ENCODE measurements at places on chromosomes 6 and 20. TPM values are rescaled to one million over a fixed set of nuclear protein-coding genes. Genes with fewer than 3 reads are reported as not detected.

GRCh38 chr20:17910828-17911294 lies 57.7 kb downstream of the SNX5 start:
- no peak for DNase-seq
- no peak overlapping the region for H3K27ac ChIP-seq

GRCh38 chr20:1225263-1225782 lies 521 bp upstream of the RAD21L1 start:
- peaks cover 76% of the 10 kb centered on the region for H3K27me3 ChIP-seq
- H3K27ac ChIP-seq: no peak overlapping the region
- DNase-seq: no peak
- peak overlapping the region; percentile 83 for H3K4me3 ChIP-seq

DNA sequence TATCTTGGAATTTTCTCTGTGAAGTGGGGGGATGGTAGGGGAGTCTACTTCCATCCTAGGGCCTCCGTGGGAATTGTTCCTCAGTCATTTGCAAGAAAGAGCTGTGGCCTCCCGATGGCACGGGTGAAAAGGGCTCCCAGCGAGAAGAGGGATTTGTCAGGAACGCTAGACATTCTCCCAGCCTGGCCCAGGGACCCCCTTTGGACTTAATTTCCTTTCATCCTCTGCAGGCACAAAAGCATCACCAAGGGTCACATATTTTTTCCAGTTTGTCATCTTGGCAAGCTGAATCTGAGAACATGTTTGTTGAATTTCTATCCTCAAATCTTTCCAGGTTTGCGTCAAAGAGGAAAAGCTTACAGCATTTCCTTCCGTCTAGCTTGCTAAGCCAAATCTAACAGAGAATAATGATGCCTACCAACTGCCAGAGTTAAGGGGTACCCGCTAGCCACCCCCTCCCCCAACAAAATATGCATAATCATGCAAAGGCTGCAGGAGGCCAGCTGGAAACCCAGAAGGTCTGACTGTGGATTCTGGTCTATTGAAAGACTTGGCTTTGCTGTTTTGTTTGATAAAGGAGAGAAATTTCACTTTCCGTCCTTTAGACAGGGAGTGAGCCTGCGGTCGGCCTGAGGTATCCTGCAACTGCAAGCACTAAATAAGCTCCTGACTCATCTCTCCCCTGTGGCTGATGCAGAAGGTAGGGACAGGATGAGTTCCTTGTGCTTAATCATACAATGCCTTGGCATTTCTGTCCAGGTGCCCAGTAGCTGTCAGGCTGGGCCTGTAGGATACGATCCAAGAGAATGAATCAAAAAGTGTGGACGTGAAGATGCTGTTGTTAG lies 23.1 kb downstream of the PSMG4 start:
- no peaks in the 10 kb centered on the region for H3K27me3 ChIP-seq
- H3K36me3 ChIP-seq: peaks cover 7% of the 10 kb centered on the region
- no peak for DNase-seq

The BTNL2 gene
- not detected for total RNA-seq

- H3K27ac ChIP-seq: no peak overlapping the region
- H3K27me3 ChIP-seq: no peaks in the 10 kb centered on the region
- peaks cover 13% of the 10 kb centered on the region for H3K4me1 ChIP-seq
- no peak for DNase-seq
These were observed 127.6 kb upstream of the AKAP12 start for GRCh38 chr6:151112130-151112529.

DNA sequence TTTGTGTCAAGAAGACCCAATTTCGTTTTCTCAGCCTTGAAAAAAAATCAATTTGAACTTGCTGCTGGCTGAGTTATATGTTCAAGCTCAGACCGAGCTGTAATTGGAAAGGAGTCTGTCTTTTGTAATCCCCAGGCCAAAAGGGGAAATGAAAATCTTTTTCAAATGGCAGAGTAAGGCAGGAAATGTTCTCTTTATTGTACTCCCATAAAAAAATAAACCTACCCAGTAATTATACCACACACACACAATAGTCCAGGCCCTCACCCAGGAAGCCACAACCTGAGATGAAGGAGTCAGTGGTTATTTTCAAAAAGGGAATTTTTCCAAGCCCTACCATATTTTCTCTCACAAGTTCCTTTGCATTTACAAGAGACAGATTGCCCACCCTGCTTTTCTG lies 45.3 kb downstream of the CLIC5 start:
- H3K4me3 ChIP-seq: no peak overlapping the region
- H3K27me3 ChIP-seq: no peaks in the 10 kb centered on the region
- H3K4me1 ChIP-seq: peaks cover 3% of the 10 kb centered on the region
- DNase-seq: no peak

GRCh38 chr6:159161839-159162238 lies 7.4 kb upstream of the FNDC1 start:
- H3K4me3 ChIP-seq: no peak overlapping the region
- peaks cover 62% of the 10 kb centered on the region for H3K27me3 ChIP-seq
- peaks cover 5% of the 10 kb centered on the region for H3K36me3 ChIP-seq
- no peak overlapping the region for H3K27ac ChIP-seq
- no peak for DNase-seq

DNA sequence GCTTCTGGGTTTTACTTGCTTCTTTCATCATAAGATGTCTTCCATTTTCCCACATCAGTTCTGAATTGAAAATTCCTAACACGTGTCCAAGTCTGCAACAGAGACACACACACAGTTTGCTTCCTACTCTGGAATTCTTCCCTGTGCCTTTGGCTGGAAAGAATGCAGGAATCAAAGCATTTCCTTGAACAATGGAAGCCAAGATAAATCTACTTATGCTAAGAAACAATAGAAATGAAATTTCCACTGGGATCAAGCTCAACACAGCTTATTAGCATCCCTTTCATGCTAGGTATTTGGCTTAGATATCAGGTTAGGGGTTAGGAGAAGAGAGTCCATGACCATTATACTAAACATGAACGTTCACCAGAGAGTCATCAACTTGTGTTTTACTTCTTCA lies 101.1 kb upstream of the SCAF8 start:
- H3K27ac ChIP-seq: no peak overlapping the region
- no peaks in the 10 kb centered on the region for H3K36me3 ChIP-seq
- H3K4me3 ChIP-seq: no peak overlapping the region
- no peak for DNase-seq
- H3K27me3 ChIP-seq: no peaks in the 10 kb centered on the region

GRCh38 chr6:37320646-37321045 lies 33.1 kb upstream of the RNF8 start:
- no peaks in the 10 kb centered on the region for H3K27me3 ChIP-seq
- DNase-seq: no peak
- no peak overlapping the region for H3K4me3 ChIP-seq
- no peak overlapping the region for H3K27ac ChIP-seq
- peaks cover under 1% of the 10 kb centered on the region for H3K4me1 ChIP-seq

- peaks cover 40% of the 10 kb centered on the region for H3K27me3 ChIP-seq
- DNase-seq: no peak
- no peak overlapping the region for H3K4me3 ChIP-seq
- no peaks in the 10 kb centered on the region for H3K4me1 ChIP-seq
These were observed 2.7 kb upstream of the WFDC11 start for GRCh38 chr20:45672765-45673164.

GRCh38 chr6:31375699-31376098 lies 18.7 kb upstream of the HLA-B start:
- H3K4me3 ChIP-seq: no peak overlapping the region
- peaks cover under 1% of the 10 kb centered on the region for H3K4me1 ChIP-seq
- H3K27me3 ChIP-seq: peaks cover 18% of the 10 kb centered on the region

The CRISP2 gene
- not detected for total RNA-seq

DNA sequence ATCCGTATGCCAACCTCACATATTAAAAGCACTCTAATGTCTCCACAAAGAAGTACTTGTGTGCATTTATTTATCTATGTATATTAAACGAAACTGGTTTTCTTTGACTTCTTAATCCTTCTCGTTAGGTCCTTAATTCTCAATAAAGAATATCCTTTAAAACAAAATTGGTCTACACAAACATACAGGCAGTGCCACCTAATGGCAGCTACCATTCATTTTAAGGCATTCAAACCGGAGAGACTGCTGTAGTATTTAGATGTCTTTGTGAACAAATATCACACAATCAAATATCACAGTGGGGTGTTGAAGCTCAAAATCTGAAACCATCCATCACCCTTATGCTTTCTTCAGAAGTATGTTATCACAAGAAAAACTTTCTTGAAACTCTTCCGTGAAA lies 96.6 kb upstream of the IRAK1BP1 start:
- no peak overlapping the region for H3K4me3 ChIP-seq
- no peaks in the 10 kb centered on the region for H3K4me1 ChIP-seq
- peaks cover 3% of the 10 kb centered on the region for H3K27me3 ChIP-seq
- H3K36me3 ChIP-seq: no peaks in the 10 kb centered on the region
- DNase-seq: no peak

The POPDC3 gene
- total RNA-seq: 0.86 TPM

- no peaks in the 10 kb centered on the region for H3K27me3 ChIP-seq
- no peaks in the 10 kb centered on the region for H3K36me3 ChIP-seq
- H3K4me3 ChIP-seq: no peak overlapping the region
- no peak overlapping the region for H3K27ac ChIP-seq
- no peak for DNase-seq
These were observed 93.7 kb upstream of the ATXN1 start for GRCh38 chr6:16854986-16855385.

DNA sequence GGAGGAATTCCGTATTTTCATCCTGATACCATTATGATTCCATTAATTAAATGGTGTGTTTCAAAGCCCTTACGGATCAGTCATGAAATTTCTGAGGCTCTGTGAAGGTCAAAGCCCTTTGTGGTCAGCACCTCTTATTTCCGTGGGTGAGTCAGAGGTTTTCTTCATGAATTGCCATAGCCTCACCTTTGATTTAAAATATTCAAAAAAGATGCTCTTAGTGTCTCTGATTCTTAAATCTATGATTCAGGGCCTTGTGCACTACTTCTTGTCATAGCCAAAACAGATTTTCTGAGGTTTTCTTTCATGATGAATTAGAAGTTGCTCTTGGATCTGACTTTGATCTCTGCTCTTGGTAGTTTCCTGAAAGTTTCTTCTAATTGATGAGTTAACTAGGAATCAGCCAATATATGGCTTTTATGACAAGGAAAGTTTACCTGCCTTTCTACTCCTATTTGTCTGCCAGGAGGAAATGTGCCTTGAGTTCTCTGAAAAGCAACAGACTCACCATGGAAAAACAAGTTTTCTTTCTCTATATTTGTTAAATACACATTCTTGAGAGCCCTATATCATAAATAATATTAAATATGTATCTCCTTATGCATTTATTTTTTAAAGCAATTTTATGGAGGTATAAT lies 613.0 kb downstream of the UTRN start:
- no peaks in the 10 kb centered on the region for H3K36me3 ChIP-seq
- no peak overlapping the region for H3K4me3 ChIP-seq
- no peak for DNase-seq

The NKX2-2 gene
- total RNA-seq: not detected

The TXNDC5 gene
- total RNA-seq: 104 TPM

- no peaks in the 10 kb centered on the region for H3K36me3 ChIP-seq
- H3K4me3 ChIP-seq: no peak overlapping the region
- H3K27ac ChIP-seq: no peak overlapping the region
These were observed 504.0 kb upstream of the SPTLC3 start for GRCh38 chr20:12504779-12505178.

DNA sequence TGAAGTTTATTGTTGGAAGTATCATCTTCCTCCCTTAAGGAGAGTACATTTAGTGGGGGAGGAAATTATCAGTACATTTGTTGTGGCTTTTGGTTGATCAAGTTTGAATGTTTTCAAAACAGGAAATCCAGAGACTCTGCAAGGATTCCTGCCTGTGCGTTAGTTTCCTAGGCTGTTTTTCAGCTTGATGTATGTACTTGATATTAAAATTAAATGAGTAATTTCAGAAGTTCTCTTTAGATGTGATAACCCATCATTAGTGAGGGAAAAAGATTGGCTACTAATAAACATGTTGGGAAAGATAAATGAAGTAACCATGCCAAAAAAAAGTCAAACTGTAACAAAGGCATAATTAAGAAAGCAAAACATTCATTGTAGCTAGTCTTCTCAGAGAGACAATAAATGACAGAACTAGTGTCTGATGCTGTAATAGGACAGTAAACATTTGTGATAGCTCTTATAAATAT lies 88.0 kb upstream of the TULP1 start:
- H3K36me3 ChIP-seq: peaks cover 4% of the 10 kb centered on the region
- no peak for DNase-seq
- peak overlapping the region; percentile 72 for H3K4me3 ChIP-seq
- no peaks in the 10 kb centered on the region for H3K27me3 ChIP-seq
- no peak overlapping the region for H3K27ac ChIP-seq

DNA sequence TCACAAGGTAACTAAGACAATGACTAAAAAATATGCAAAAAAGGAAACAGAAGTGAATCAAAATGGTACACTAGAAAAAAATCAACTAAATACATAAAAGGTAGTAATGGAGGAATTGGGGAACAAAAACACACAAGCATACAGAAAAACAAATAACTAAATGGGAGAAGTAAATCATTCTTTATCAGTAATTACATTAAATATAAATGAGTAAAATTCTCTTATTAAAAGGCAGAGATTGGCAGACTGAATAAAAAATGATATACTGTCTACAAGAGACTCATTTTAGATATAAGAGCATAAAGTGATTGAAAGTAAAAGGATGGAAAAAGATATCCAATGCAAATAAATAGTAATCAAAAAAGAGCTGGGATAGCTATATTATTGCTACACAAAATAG lies 39.4 kb upstream of the VEGFA start:
- H3K4me3 ChIP-seq: no peak overlapping the region
- no peaks in the 10 kb centered on the region for H3K36me3 ChIP-seq
- no peak for DNase-seq
- H3K27ac ChIP-seq: no peak overlapping the region

DNA sequence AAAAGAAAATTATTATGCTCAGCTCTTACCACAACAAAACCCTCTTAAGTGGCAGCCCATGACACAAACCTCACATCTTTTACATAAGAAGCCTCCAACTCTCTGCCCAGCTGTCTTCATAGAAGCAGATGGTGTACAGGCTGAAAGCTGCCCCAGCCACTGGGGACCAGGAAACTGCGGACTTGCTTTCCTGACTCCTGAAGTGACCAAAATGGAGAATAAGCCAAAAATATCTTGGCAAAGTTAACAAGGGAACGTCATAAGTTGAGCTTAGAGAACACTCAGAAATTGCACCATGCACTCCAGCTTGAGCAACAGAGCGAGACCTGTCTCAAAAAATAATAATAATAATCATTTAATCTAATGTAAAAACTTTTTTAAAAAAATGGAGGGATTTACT lies 160.3 kb upstream of the CDYL start:
- no peaks in the 10 kb centered on the region for H3K27me3 ChIP-seq
- peaks cover 6% of the 10 kb centered on the region for H3K4me1 ChIP-seq
- H3K36me3 ChIP-seq: peaks cover 5% of the 10 kb centered on the region

The RHAG gene
- not detected for total RNA-seq

DNA sequence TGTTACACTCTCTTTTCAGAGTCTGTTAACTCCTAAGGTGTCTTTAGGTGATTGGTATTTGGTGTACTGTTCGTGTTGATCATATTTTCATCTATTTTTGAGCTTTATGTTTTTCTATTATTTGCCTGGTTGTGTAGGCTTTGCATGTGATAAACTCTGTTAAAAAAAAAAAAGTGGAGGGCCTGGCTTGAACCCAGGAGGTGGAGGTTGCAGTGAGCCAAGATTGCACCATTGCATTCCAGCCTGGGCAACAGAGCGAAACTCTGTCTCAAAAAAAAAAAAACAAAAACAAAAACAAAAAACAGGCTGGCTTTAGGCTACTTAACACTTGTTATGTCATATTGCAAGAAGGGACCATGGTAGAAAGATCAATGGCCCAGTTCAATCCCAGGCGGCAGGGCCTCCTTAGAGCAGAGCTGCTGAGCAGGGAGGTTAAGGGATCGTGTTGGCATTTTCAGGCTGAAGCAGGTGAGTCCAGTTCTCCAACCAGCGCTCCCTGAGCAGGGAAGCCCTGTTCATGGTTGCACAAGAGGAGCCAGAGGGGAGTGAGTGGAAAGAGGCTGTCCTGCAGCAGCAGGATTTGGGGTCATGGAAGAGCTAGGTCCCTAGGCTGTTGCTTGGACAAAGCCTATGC lies 8.5 kb downstream of the PYGB start:
- H3K4me1 ChIP-seq: peaks cover 29% of the 10 kb centered on the region
- H3K27ac ChIP-seq: no peak overlapping the region
- peaks cover 31% of the 10 kb centered on the region for H3K36me3 ChIP-seq
- H3K4me3 ChIP-seq: no peak overlapping the region
